ENCODE measurements at places on chromosomes 7 and 10.

- no peak for DNase-seq
These were observed 84.2 kb downstream of the AUTS2 start for GRCh38 chr7:69682518-69682917.

- DNase-seq: no peak
These were observed 94.1 kb downstream of the SORCS3 start for GRCh38 chr10:104735036-104735756.

DNA sequence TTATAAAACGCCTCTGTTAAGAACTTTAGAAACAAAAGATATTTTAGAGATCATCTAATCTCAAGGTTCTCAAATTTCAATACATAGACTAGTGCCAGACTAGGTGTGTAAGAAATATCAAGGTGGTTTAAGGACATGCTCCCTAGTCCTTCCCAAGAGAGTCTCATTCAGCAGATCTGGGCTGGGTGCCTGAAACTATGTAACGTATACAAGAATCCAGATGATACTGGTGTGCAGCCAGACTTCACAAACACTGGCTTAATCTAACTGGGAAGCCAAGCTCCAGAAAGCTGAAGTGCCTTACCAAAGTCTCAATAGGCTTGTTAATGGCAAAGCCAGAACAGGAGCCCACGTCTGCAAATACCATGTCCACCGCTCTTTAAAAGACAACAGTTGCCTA lies 105.0 kb upstream of the AMPH start:
- DNase-seq: no peak

GRCh38 chr10:50044941-50045664 lies 22.7 kb upstream of the WASHC2A start:
- DNase-seq: no peak

DNA sequence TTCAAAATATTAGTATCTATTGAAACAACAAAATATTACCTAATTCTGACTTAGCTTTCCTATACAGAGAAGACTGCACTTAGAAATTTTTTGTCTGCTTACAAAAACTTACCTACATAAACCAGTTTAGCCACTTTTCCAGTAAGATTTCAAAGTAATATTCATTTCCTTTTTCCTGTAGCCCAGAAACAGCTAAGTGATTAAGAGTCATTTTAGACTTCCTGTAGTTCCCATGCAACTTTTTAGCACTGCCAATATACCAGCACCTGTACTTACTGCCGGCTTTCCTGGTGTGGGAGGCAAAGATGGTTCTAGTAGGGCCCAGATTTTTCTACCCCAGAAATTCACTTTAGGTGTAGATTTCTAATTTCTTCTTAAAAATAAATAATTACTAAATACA lies 21.8 kb downstream of the NT5C2 start:
- no peak for DNase-seq

DNA sequence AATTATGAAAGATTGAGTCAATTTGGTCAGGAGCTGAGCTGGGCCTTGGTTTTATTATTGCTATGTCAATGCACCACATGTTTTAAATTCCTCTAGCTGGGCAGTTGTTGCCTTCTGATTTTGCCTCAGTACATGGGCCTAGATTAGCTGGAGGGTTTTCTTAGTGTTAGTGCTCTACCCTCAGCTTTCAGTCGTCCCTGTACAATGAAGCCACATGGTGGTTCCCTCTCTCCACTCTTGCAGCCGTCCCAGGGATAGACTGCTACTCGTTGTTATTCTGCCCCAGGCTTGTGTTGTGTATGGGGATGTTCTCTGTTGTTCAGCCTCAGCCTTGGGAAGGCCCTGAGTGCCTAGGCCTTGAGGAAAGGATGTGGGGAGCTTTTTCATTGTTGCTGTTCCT lies 37.0 kb downstream of the NHLRC2 start:
- DNase-seq: no peak

DNA sequence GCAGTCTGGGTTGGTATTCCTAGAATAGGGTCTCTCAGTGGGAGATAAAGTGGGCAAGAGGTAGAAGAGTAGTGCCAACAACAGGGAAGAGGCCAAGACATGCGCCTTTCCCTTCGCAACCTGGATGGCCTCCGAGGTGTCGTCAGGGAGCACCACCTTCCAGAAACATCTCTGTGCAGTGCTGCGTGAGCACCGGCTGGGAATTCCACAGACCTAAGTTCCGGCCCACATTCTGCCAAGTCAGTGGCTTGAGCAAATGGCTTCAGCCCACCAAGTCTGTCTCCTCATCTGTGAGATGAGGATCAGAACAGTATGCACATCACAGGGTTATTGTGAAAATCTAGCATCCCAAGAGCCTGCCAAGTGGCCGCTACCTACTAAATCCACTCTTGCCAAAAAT lies 40.6 kb downstream of the CCDC3 start:
- DNase-seq: no peak

GRCh38 chr7:115911465-115911864 lies 119.1 kb downstream of the TFEC start:
- peak; percentile 16 for DNase-seq

- no peak for DNase-seq
These were observed 13.9 kb downstream of the PRSS2 start for GRCh38 chr7:142784716-142785115.

GRCh38 chr10:43136432-43136831 lies 1.8 kb upstream of the CSGALNACT2 start:
- DNase-seq: no peak

- DNase-seq: no peak
These were observed 106.8 kb downstream of the CYP26A1 start for GRCh38 chr10:93180482-93180931.

GRCh38 chr10:42783181-42783549 lies 570 bp downstream of the BMS1 start:
- DNase-seq: peak; percentile 4

- DNase-seq: no peak
These were observed 33.8 kb downstream of the SPAG6 start for GRCh38 chr10:22379059-22379458.

Measured in inflammatory macrophage treated with lipopolysaccharide for 1 hour (primary cell).